Activated CD4-positive, CD25-positive, alpha-beta regulatory T cell treated with anti-CD3 and anti-CD28 coated beads, Interleukin-2, amount 50 U/mL, for 16 hours (primary cell): ENCODE measurements at places on chromosomes 1 and 21.

GRCh38 chr1:232040260-232040659 lies 413.7 kb downstream of the DISC1 start:
- DNase-seq: no peak

- DNase-seq: no peak
Observed at GRCh38 chr21:37896788-37897187, 19.5 kb downstream of the KCNJ6 start.

GRCh38 chr1:203930342-203930741 lies 68.9 kb downstream of the SNRPE start:
- no peak for DNase-seq

GRCh38 chr1:157781048-157781447 lies 4.1 kb upstream of the FCRL2 start:
- DNase-seq: no peak

GRCh38 chr1:159851407-159851806 lies 11.1 kb downstream of the VSIG8 start:
- DNase-seq: no peak

GRCh38 chr1:15218287-15219279 lies 28.4 kb upstream of the FHAD1 start:
- DNase-seq: no peak

DNA sequence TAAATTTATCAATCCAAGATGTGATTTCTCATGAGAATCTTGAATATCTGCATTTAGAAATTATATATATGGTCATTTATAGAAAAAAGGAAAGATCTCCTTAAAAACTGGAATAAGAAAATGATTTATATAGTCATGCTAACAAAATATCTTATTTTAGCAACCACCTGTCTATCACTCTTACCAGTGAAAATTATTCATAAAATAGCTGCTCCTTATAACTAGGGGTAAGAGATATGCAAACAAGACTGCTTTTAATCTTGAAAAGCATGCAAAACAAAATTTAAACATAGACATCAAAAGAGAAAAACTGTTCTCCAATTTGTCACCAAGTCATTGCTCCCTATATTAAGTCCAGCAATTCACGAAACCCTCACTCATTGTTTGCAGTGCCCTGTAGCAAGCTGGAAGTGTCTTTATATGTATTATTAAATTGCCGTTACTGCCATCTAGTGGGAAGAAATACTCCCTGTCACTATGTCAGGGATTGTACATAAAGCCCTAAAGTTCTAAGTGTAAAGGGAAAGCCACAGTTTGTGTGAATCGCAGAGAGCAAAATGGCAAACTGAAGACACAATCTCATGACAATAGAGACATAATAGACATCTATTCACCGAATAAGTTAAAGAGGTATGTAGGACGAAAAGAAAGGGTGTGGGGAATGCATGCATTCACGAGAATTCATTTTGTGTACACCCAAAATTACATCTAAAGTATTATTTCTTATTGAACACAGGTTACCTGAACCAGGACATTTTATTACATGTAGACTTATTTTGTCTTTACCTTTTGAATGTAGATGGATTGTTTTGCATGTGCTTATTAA lies 600.5 kb downstream of the USP25 start:
- no peak for DNase-seq

DNA sequence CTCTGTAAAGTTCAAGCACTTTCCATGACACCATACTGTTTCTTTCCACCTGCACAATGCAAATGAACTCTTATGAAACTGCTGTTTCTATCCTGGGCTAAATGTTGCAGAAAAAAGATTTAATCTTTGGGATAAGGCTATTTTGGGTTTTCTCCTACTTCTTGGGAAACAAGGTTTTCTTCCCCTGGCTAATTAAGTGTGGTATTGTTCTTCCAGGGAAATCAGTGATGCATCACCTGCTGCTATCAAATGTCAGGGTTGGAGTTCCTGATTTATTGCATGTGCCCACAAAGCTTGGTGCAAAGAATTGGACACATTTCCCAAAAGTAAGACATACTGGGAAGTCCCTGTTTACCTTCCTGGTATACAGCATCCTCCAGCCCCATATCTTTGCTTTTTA lies 6.0 kb upstream of the RGS4 start:
- no peak for DNase-seq
